ENCODE measurements at places on chromosomes 7 and 10.

- DNase-seq, result no peak
Observed at GRCh38 chr10:86316990-86317389, 49.6 kb downstream of the GRID1 start.

GRCh38 chr10:23196915-23197314 is 4.8 kb downstream of the PTF1A start:
- no peak for DNase-seq

- DNase-seq, result no peak
Observed at GRCh38 chr10:124722798-124723783, 21.1 kb downstream of the FAM53B start.

DNA sequence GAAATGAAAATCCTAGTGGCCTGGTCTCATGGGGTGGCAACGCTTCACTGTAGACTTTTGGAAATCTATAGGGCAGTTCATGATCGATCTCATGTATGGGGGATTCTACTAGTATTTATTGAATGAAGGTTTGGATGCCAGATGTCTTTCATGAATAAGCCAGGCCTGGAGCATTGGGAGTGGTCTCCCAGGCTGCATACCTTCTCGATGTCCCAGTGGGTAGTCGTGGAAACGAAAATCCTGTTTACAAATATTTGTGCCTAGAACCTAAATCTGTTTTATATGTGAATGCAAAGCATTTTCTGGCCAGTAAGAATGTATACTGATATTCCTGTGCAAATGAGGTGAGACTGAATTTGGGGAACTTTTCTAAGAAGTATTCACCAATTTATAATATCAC is 105.0 kb upstream of the C1QL3 start:
- no peak for DNase-seq

DNA sequence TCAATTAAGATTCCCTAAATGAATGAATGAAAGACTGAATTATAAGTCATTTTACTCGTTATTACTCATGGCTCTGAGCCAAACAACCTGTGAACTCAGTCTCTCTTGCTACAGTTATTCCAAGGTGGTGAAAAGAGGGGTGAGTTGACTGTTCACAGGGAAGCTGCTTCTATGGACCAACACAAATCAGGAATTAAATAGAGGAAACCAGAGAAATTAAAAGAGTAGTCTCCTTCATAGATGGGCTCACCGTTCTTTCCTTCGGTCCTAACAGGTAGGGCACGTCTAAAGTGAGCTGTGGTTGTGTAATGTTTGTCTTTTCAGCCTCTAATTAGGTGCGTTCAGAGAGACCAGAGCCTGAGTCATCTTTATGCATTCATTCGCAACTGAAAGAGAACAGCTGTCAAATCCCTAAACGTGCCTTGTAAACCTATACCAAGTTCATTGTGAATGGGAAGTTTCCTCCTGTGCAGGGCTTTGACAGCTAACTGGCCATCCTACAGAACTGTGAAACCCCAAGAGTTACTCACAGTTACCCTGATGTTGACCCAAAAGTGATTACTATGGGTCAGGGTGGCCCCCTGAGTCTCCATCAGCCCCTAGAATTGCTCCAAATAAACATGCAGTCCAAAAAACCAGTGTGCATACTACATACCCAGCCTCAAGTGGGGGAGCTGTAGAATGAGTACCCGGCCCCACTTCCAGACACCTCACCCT is 18.2 kb upstream of the C10orf53 start:
- DNase-seq, result no peak
